ENCODE measurements at places on chromosomes 2 and 18.

GRCh38 chr2:96105994-96106715 is 10.2 kb downstream of the ADRA2B start:
- no peak for DNase-seq

GRCh38 chr2:115480741-115481140 is 1038.3 kb downstream of the DPP10 start:
- DNase-seq = no peak

GRCh38 chr2:66840321-66841002 is 405.5 kb downstream of the MEIS1 start:
- DNase-seq = no peak

GRCh38 chr2:144071461-144071860 is 448.5 kb downstream of the ZEB2 start:
- DNase-seq = no peak

DNA sequence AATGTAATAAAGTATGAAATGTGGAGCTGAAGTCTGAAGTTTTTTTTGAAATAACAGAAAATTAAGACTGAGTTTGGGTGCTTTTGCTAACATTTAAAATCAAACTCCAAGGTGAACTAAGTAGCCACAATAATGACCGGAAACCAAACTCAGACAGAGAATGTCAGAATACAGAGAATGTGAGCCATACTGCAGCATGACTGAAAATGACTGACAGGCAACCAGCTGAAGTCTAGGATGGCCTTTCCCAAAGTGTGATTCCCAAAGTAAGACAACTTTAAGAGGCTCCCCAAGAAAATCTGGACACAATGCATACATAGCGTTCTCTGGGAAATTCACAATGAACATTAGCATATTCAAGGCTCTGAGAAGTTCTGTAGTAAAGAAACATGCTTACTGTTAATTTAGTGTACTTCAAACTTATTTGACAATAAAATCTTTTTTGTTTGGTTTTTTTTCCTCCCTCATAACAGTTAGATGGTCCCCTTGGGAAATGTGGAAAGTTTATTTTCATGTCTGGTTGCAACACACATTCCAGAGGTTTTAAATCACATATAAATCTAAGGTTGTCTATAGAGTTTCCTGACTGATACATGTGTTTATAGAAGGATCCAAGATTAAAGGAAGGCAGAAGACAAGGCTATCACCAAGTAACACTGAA is 28.6 kb downstream of the PLA2R1 start:
- DNase-seq = no peak

DNA sequence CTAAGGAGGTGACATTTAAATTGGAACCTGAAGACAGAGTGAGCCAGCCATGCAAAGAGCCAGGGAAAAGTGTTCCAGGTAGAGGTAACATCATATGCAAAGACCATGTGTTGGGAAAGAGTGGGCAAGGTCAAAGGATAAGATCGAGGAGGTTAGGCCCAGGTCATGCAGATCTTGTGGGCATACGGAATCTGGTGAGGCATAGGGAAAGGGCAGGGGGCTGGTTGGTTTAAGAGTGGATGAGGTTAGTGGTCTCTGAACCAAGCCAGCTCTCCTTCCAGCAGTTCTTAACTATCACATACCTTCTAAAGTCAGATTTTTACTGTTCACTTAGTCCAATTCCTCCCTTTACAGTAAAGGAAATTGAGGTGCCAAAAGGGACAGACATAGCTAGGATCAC is 3.0 kb downstream of the ANKRD53 start:
- no peak for DNase-seq

- no peak for DNase-seq
Observed at GRCh38 chr18:8786483-8787370, 81.4 kb downstream of the MTCL1 start.

- no peak for DNase-seq
Observed at GRCh38 chr18:8232791-8233190, 376.4 kb upstream of the RAB12 start.

DNA sequence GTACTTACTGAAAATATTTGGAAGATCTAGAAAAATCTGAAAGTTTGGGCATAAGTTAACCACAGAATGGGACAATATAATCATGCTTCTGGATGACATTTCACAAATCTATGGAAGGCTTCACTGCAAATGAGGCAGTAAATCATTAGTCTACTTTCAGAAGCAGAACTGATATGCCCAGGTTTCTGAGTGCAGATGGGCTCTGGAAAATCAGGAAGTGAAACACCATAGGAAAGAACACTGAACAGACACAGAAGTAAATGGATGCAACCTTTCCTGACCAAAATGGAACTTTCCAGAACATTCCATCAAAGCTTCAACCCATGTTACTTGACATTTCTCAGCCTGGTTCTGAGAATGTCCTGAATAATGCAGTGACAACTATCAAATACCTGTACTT is 55.1 kb downstream of the KCNG3 start:
- no peak for DNase-seq

GRCh38 chr2:85604568-85605339 is 2.3 kb upstream of the TMEM150A start:
- DNase-seq = no peak

- no peak for DNase-seq
Observed at GRCh38 chr2:68292108-68292710, 27.5 kb downstream of the CNRIP1 start.

DNA sequence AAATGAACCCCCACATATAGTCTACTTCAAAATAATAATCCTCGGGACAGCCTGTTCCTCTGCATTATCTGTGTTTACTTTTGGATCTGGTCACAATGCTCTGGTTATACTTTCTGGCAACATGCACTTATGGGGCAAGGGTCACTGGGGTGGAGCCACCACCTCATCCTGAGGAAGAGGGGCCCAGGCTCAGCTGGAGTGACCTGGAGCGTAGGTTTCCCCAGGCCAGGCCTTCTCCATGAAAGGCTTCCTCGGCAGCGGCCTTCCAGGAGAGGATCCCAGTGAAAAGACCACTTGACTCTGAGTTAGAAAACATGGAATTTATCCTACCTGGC is 237.4 kb downstream of the SETBP1 start:
- no peak for DNase-seq

GRCh38 chr2:101752716-101753616 is 55.5 kb downstream of the MAP4K4 start:
- DNase-seq = no peak

GRCh38 chr2:234670052-234670451 is 173.2 kb upstream of the ARL4C start:
- DNase-seq = no peak

Data from stimulated activated CD8-positive, alpha-beta memory T cell treated with anti-CD3 and anti-CD28 coated beads, Interleukin-2, amount 100 ng/mL, for 1 hour (primary cell).